ENCODE measurements at places on chromosomes 7 and 10.
A peak's percentile ranks its signal among the peaks of the same experiment; 100 is the strongest.

DNA sequence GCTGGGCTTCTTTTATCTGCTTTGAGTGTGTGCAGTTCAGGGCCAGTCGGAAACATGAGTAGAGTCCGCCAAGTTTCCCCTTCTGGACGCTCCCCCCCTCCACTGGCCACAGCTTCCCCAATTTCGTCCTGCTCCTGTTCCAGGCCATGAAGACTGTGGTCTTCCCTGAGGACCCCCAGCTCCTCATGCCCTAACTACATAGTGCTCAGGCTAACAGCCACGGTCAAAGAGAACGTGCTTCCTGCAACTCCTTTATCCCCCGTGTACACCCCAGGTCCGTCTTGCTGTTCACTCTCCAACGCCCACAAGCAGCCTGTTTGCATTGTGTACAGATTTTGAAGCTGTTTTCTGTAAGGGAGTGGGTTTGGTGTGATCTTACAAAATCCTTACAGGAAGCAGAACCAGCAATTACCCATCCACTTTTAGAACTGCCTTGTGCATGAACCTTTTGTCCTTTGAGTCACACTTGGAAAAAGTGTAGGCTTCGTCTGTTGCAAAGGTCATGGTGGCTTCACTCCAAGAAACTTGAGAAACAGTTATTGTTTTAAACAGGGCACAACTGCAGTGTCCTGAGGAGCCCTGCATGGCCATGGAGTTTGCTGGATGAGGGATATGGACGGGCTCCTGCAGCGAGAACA lies 77.0 kb upstream of the FAM20C start:
- DNase-seq = no peak

DNA sequence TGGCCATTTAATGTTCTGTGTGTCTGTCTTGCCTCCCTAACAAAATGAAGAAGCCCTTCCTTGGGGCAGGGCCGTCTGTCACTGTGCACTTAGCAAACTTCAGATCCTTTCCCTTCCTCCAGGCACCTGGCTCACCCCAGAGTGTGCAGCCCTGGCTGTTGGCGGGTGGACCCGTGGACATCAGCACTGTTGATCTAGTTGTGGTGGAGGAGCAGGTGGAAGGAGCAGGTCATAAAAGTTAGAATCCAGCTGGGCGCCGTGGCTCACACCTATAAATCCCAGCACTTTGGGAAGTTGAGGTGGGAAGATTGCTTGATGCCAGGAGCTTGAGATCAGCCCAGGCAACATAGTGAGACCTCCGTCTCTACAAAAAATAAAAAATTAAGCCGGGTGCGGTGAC lies 12.7 kb downstream of the RAB19 start:
- DNase-seq = no peak

GRCh38 chr7:140876519-140877248 lies 48.0 kb downstream of the BRAF start:
- DNase-seq = no peak

- no peak for DNase-seq
Measured at GRCh38 chr10:12634621-12634931, 285.2 kb downstream of the CAMK1D start.

GRCh38 chr10:132910901-132911785 lies 31.2 kb downstream of the CFAP46 start:
- DNase-seq = no peak

- DNase-seq = no peak
Measured at GRCh38 chr10:89241486-89242344, 9.9 kb downstream of the LIPA start.

DNA sequence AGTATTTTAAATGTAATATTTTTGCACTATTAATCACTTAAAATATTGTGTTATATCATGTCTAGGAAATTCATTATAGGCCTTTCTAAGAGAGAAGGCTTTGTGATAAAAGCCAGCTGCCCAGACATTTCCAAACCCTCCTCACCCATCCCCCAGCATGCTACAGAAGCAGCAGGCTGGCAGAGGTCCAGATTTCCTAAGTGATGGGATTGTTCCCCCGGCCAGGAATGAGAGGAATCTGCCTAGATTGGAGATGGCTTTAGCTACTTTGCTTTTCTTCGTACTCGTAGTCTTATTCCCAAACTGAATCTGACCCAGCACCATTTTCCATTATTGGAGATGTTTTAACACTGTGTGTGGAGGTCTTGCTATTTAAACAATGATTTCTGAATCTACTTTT lies 29.4 kb downstream of the CDK14 start:
- no peak for DNase-seq

- DNase-seq = no peak
Measured at GRCh38 chr10:132397036-132397541, at the start of gene PWWP2B. TSS of gene PWWP2B (plus strand) at chr10:132397200. CDS start at chr10:132397227, 27 bp downstream.

DNA sequence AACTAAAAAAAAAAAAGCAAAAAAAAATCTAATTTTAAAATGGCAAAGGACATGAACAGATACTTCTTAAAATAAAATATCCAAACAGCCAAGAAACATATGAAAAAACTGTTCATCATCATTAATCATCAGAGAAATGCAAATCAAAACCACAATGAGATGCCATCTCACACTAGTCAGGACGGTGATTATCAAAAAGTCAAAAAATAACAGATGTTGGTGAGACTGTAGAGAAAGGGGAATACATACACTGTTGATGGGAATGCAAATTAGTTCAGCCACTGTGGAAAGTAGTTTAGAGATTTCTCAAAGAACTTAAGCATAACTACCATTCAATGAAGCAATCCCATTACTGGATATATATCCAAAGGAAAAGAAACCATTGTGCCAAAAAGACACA lies 30.2 kb downstream of the COBL start:
- no peak for DNase-seq

- DNase-seq = no peak
Measured at GRCh38 chr10:72012796-72013195, 48.6 kb downstream of the CHST3 start.

- DNase-seq = no peak
Measured at GRCh38 chr7:116171094-116171493, 39.2 kb upstream of the TES start.

DNA sequence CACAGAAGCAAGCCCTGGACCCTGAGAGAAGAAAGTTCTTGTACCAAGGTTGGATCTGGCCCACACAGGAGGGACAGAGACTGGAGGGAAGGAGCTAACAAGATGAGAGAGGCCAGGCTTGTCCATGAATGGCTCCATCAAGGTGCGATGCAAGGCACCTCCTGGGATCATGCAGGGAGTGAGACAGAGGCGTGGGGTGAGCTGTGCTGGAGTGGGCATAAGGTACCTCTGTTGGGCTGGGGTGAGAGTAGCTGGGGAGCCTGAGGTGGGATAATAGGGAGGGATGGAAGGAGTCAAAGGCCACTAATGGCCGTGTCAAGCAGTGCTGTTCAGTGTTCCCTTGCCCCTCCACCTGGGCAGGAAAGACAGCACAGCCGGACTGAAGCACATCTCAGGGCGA lies 9.9 kb downstream of the TMEM72 start:
- DNase-seq = no peak

GRCh38 chr10:124627866-124628675 lies 116.1 kb downstream of the FAM53B start:
- DNase-seq = no peak

GRCh38 chr7:75686551-75686950 lies 52.2 kb downstream of the HIP1 start:
- no peak for DNase-seq

DNA sequence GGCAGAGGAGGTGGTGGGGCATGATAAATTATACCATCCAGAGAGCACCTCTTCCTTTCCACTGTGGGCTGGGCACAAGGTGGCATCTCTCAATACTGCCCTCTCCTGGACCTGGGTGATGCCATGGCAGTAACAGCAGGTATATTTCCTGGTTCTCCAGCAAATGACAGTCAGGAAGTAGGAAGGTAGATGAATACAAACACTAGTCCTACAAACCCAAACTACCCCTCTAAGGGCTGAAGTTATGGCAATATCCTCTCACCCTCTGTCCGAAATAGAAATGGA lies 1004.9 kb downstream of the KCNMA1 start:
- DNase-seq = no peak

DNA sequence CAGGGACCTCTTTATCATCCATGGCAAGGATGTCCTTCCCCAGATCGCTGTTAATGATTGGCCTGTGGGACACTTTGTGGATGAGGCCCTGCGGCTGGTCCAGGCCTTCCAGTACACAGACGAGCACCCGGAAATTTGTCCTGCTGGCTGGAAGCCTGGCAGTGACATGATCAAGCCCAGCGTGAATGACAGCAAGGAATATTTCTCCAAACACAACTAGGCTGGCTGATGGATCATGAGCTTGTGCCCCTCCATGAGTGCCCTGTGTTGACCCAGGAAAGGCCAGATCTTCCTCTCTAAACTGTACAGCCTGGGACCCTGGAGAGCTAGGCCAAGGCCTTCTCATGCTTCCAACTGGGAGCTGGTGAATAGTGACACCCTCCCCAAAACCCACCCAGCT lies 124.1 kb downstream of the CUL2 start:
- no peak for DNase-seq

DNA sequence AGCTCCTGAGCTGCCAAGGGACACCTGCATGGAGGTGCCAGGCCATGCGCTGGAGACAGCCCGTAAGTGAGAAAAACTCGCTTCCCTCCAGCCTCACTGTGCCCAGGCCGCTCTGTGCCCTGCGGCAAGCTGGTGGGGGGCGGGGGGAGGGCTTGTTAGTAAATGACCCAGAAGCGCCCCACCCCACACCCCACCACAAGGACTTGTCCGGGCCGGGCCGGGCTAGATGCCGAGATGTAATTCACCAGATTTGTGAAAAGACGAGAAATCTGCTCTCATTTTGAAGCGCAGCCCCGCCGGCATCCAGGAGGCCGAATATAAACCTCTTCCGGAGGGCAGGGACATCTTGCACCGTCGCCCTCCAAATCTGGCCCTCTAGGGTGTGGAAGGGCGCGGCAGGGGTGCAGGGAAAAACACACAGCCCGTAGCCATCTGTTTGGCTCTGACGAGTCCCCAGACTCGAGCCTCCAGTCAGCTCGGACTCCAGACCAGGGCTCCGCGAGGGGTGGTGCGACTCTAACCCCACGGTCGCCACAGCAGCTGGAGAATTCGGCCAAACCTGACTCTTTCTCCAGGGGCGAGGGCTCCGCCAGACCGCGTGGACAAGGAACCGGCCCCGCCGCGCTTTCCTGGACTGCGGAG lies 14.8 kb downstream of the TLX1 start:
- DNase-seq = no peak

DNA sequence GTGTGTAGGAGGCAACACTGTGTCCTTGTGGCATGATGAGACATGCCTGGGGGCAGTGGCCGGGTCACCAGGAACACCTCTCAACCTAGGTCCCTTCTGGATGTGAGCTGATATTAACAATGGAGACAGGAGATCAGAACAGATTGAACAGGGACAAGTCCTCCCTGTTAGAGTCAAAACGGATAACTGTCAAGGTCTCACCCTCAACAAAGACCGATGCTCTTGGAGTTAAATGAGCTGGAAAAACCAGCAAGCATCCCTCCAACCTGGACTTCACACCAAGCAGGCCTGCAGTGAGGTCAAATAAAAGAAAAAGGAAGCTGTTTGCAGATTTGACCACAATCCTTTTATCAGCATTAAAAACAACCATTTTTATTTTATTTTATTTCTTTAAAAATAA lies 49.0 kb downstream of the SLIT1 start:
- no peak for DNase-seq

GRCh38 chr7:507623-508300 lies 11.9 kb downstream of the PDGFA start:
- no peak for DNase-seq

DNA sequence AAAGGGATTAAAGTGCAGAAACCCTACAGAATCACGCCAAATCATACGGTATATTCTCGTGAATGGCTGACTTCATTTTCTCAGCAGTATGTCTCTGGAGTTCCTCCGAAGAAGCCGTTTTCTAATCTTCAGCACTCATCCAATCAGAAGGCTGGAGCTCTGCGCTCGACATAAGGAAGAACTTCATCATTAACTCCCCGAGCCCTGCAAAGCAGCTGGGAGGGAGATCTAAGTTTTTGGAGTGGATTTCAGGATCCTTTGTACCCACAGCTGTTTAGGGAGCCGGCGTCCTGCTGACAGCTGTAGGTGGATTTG lies 40.7 kb upstream of the SDK1 start:
- DNase-seq = no peak

- DNase-seq = no peak
Measured at GRCh38 chr10:31623466-31623865, 304.4 kb downstream of the ZEB1 start.

GRCh38 chr10:77673101-77673500 lies 35.5 kb upstream of the KCNMA1 start:
- no peak for DNase-seq

- DNase-seq = no peak
Measured at GRCh38 chr10:66627156-66627555, 298.7 kb upstream of the LRRTM3 start.

- DNase-seq = peak; percentile 43
Measured at GRCh38 chr7:155513543-155514285, 32.6 kb downstream of the CNPY1 start.

- DNase-seq = no peak
Measured at GRCh38 chr7:20539201-20539600, 76.3 kb upstream of the ABCB5 start.

GRCh38 chr10:34135515-34135914 lies 679.6 kb downstream of the PARD3 start:
- no peak for DNase-seq

- no peak for DNase-seq
Measured at GRCh38 chr7:37901236-37901827, 15.3 kb downstream of the SFRP4 start.

DNA sequence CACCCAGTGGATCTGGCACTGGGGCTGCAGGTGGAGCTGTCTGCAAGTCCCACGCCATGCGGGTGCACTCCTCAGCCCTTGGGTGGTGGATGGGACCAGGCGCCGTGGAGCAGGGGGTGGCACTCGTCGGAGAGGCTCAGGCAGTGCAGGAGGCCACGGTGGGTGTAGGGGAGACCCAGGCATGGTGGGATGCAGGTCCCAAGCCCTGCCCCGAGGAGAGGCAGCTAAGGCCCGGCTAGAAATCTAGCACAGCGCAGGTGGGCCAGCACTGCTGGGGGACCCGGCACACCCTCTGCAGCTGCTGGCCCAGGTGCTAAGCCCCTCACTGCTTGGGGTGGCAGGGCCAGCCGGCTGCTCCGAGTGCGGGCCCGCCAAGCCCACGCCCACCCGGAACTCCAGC lies 25.7 kb downstream of the HTR7 start:
- no peak for DNase-seq

GRCh38 chr7:71896535-71896934 lies 515.6 kb downstream of the CALN1 start:
- DNase-seq = no peak

DNA sequence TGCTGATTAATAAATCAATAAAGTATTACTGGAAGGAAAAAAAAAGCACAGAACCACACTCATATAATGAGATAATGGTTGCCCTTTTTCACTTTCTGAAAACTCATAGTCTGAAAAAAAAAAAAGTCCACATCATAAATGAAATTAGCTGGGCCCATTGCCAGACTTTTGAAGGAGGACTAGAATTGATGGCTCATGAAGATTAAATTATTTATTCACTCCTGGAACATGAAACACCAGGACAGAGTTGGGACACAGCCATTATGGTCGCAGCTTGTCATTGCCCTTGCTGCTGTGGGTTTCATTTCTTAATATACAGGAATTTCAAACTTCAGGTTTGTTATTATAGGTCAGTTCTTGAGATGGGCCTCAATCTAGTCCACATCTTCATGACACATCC lies 91.9 kb downstream of the CNTNAP2 start:
- DNase-seq = no peak
